ENCODE measurements at places on chromosomes 2 and 18.

GRCh38 chr2:39981883-39982311 lies 202.8 kb upstream of the THUMPD2 start:
- no peak for DNase-seq

GRCh38 chr2:232892221-232892620 lies 22.2 kb downstream of the SNORC start:
- DNase-seq: no peak

- DNase-seq: no peak
These were observed 332.3 kb downstream of the CLIP4 start for GRCh38 chr2:29447513-29447912.

DNA sequence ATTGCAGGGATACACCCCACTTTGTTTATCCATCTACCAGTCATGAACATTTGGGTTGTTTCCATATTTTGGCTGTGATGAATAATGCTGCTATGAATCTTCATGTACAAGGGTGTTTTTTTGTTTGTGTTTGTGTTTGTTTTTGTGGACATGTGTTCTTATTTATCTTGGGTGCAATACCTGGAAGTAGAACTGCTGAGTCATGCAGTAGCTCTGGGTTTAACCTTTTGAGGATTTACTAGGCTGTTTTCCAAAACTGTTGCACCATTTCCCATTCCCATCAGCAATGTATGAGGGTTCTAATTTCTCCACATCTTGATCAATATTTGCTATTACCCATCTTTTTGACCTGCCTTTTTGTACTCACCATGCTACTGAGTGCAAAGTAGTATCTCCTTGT lies 140.0 kb upstream of the CYP1B1 start:
- DNase-seq: no peak

- DNase-seq: no peak
These were observed 316.4 kb upstream of the RND3 start for GRCh38 chr2:150803689-150804398.
